ENCODE measurements at places on chromosomes 7 and 10. TPM values are rescaled to one million over a fixed set of nuclear protein-coding genes. Genes with fewer than 3 reads are reported as not detected.

KLLN gene
- 0.68 TPM for total RNA-seq

CNTNAP2 gene
- total RNA-seq = 0.02 TPM

ACTR3C gene
- 0.02 TPM for total RNA-seq

NPC1L1 gene
- 0.09 TPM for total RNA-seq

NACAD gene
- 0.46 TPM for total RNA-seq

VWC2 gene
- total RNA-seq = not detected

RAMP3 gene
- not detected for total RNA-seq

PRSS1 gene
- total RNA-seq = not detected

CTAGE8 gene
- not detected for total RNA-seq

CLDN4 gene
- total RNA-seq = 5.8 TPM

H2BK1 gene
- total RNA-seq = not detected

ANXA11 gene
- total RNA-seq = 237 TPM

YAE1 gene
- total RNA-seq = 18.2 TPM

AFAP1L2 gene
- total RNA-seq = 20.6 TPM

ERVW-1 gene
- total RNA-seq = 0.04 TPM

PTPRN2 gene
- total RNA-seq = 0.54 TPM

LRIT1 gene
- total RNA-seq = not detected

NRAP gene
- total RNA-seq = not detected

AKR1D1 gene
- 0.08 TPM for total RNA-seq

SGMS1 gene
- 51.4 TPM for total RNA-seq

DLG5 gene
- 44.3 TPM for total RNA-seq

ANKRD7 gene
- total RNA-seq = 0.30 TPM

PON3 gene
- 35.7 TPM for total RNA-seq

LRRC4 gene
- not detected for total RNA-seq

ITPRID1 gene
- total RNA-seq = not detected

CLEC5A gene
- total RNA-seq = not detected

UPK3BL2 gene
- 1.7 TPM for total RNA-seq

PNLIPRP1 gene
- not detected for total RNA-seq

GIMAP1 gene
- not detected for total RNA-seq

DGKI gene
- total RNA-seq = 0.43 TPM

SPDYE8 gene
- not detected for total RNA-seq

TDRD1 gene
- not detected for total RNA-seq

PTN gene
- total RNA-seq = not detected

DGKB gene
- total RNA-seq = not detected

TSPAN13 gene
- total RNA-seq = 14.4 TPM

GRID1 gene
- total RNA-seq = 0.26 TPM

GALNT17 gene
- not detected for total RNA-seq

TRIL gene
- not detected for total RNA-seq

BLNK gene
- not detected for total RNA-seq
